ENCODE measurements at places on chromosomes 1 and 21.

DNA sequence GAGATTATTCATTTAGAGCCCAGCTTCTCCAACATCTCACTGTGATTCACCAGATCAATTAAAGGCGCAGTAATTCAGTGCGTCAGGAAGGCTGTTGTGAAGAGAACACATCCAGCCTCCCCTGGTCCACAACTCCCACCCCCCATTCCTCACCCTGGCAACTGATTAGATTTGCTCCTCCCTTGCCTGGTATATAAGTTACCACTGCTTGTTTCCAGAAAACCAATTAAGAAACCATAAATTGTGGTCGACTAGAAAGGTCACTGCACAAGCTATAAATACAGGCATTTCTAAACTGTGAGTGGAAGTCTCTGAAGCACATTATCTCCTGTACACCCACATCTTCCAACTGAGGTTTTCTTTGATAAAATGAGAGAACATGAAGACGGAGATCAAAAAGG, 41.9 kb downstream of the FAM163A start:
- no peak for DNase-seq

- DNase-seq = no peak
Measured at GRCh38 chr1:210332233-210332632, 3.5 kb downstream of the HHAT start.

- DNase-seq = no peak
Measured at GRCh38 chr1:204742676-204743251, 57.2 kb upstream of the LRRN2 start.

- no peak for DNase-seq
Measured at GRCh38 chr1:79052829-79053449, 46.4 kb upstream of the ADGRL4 start.

GRCh38 chr1:208825300-208825699, 581.1 kb upstream of the PLXNA2 start:
- no peak for DNase-seq

DNA sequence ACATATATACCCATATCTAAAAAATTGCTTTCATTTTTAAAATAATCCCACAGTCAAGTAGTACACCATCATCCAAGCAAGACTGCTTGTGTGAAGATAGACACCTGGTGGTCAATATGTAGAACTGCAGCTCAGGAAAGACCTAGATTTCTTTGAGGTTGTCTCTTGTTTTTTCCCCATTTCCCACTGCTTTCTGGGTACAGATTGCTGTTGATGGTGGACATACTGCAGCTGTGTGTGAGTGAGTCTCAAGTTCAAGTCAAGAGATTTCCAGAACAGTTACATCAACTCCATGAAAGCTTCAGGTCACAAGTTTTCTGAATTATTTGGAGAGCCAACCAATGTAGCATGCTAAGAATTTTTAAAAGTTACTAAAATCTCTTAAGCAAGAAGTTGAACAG, 306.4 kb downstream of the DUSP10 start:
- DNase-seq = no peak

GRCh38 chr21:14762734-14763694, 216.9 kb upstream of the SAMSN1 start:
- DNase-seq = no peak

- DNase-seq = no peak
Measured at GRCh38 chr21:29640080-29640508, 299.7 kb downstream of the GRIK1 start.

GRCh38 chr1:191668525-191668924, 489.7 kb upstream of the RGS18 start:
- no peak for DNase-seq

- no peak for DNase-seq
Measured at GRCh38 chr1:156543066-156543465, 29.3 kb downstream of the IQGAP3 start.

DNA sequence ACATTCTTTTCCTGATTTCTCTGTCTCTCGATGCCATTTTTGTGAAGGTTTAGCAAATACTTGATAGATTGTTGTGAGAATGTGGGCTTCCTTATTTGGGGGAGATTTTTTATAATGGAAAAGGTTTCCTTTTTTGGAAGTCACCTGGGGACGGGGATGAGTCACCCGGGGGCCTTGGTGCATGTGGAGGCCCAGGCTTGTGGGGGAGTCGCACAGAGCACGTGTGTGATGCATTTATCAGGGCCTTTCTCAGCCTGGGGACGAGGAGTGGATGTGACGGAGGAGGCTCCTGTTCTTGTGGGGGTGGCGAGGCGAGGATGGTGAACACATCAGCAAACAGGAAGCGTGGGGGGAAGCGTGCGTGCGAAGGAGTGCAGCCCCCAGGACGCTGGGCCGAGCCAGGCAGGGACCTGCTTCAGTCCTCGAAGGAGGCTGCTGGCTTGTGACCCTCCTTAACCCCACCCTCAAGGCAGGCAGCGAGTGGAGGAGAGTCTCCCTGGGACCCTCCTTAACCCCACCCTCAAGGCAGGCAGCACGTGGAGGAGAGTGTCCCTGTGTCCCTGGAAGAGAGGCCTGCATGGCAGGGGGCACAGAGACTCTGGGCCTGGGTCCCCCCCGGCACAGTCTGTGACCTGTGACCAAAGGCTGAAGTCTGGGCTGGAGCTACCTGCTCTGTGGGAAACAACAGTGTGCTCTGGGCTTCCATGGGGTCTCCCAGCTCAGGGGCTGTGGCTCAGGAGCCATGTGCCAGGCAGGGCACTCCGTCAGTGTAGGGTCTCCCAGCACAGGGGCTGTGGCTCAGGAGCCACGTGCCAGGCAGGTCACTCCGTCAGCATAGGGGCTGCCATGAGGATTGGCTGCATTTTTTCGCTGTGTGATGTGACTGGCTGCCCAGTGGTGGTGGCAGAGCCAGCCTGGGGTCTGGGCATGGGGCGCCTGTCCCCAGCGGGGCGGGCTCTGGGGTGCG, 57.2 kb downstream of the AGPAT3 start:
- peak; percentile 63 for DNase-seq

DNA sequence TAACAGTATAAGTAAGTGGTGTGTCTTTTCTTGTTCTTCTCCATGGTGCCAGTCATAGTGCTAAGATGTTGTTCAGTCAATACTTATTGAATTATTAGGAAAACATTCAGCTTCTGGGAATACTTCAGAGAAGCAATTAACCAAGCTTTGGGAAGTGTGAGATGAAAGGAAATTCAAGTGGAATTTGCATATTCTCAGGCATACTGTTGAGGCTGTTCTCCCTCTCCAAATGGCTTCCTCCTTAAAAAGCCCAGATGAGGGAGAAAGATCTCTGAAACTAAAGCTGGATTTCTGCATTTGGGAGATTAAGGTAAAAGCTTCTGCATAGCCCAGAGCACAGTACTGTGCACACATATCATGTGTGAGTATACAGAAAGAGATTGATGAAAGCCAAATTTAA, 73.4 kb downstream of the MACF1 start:
- no peak for DNase-seq

GRCh38 chr1:68378296-68379084, 71.3 kb downstream of the RPE65 start:
- DNase-seq = no peak

GRCh38 chr1:154557939-154558719, at the start of gene UBE2Q1:
TSS of gene UBE2Q1 (minus strand) at chr1:154558662. CDS start at chr1:154558553, 109 bp downstream.
- peak; percentile 30 for DNase-seq

DNA sequence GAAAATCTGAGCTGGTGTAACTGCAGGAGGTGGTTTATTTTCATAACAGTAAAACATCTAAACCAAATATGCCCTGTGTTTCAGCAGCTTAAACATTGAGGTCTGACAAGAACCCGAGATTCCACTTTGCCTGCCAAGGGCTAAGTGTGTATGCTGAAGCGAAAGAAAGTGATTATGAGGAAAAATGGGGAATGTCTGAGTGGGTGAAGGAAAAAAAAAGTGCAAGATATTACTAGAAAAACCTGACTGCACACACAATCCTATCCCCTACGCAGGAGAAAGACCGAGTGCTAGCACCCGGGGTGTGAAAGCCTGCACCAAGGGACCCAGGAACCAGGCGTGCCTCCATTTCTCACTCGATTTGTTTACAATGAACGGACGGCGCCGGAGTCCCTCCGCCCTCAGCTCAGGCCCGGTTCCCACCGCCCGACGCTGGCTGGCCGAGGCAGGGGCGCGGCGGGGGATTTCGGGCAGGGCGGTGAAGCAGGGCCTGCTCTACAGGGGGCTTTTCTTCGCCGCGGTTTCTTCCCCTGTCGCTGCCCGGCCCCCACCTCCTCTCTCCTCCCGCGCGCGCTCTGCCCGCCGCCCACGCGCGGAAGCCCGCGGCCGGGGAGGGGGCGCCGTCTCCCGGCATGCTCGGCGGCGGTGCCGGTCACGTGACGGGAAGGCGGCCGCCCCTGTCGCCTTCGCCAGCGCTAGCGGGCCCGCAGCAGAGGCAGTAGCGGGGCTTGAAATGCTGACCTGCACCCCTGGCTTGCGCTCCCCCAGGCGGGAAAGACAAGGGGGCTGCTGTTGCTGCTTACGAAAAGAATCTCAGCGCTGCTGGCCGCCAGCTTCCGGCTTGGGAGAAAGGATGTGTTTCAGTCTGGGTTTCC, 35.9 kb downstream of the ITPKB start:
- peak; percentile 81 for DNase-seq

- DNase-seq = no peak
Measured at GRCh38 chr1:209513226-209513625, 70.3 kb upstream of the CAMK1G start.

- DNase-seq = no peak
Measured at GRCh38 chr1:183546427-183546826, 43.8 kb downstream of the NCF2 start.

DNA sequence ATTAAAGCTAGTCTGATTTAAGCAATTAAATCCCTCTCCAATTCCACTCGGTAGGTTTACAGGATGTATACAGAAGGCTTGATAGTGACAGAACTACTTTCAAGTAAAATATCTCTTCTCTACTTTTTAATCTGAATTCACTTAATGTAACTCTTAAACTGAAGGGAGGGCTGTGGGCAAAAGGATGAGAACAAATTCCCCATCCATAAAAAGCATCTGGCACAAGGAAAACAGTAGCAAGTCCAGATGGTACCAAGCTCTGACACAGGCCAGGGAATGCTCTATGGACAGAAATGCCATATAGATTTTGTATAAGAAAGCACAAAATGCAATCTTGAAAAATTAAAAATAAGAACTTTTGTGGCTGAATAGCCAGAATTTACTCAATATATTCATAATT, 53.1 kb upstream of the USH2A start:
- no peak for DNase-seq

DNA sequence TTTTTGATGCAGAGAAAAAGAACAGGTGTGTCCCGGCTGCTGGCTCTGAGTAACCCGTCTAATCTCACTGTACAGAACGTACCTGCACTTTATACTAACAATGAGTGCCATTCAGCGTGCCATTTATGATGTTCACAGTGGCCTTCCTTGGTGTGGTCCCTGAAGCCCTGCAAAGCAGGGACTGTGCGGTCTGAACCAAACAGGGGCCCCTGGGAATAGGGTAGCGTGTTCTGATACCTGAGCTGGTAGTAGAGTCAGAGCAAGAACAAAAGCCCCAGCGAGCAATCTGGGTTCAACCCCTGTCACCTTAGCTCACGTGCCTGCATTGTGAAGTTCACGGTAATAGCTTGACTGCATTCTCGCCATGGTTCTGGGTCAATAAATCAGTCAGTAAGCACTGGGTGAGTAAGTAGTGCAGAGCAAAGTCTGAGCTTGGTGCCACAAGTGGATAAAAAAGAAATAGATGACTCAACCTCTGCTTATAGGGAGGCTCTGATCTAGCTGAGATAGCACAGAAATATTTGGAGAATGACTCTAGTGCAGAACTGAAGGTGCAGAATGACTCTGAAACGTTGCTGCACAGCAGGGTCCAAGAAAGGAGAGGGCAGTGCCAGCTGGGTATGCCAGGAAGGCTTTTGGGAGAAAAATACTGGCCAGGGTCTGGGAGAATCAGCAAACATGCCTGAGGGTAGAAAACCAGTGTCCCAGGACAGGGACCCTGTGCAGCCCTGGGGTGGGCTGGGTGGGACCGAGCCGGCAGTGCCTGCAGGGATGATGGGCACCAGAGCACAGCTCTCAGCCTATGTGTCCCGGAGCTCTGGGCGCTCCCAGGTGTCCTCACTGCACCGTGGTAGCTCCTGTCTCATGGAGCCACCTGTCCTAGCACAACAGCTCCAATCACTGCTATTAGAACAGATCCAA, 125.9 kb downstream of the RHOU start:
- no peak for DNase-seq

GRCh38 chr1:201750934-201751333, 78.0 kb upstream of the IPO9 start:
- no peak for DNase-seq
